ENCODE measurements at places on chromosomes 6 and 20.

GRCh38 chr6:124854338-124854922 is 107.8 kb upstream of the RNF217 start:
- no peak for DNase-seq

DNA sequence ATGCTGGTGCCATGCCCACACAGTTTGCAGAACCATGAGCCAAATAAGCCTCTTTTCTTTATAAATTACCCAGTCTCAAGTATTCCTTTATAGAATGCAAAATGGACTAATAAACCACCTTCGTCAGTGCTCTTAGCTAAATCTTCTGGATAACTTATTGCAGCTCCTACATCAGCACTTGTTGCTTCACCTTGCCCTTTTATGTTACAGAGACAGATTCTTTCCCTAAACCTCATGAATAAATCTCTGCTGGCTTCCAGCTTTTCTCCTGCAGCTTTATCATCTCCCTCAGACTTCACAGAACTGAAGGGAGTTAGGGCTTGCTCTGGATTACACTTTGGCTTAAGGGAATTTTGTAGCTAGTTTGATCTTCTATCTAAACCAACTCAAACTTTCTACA is 22.6 kb downstream of the NUP153 start:
- DNase-seq = no peak

DNA sequence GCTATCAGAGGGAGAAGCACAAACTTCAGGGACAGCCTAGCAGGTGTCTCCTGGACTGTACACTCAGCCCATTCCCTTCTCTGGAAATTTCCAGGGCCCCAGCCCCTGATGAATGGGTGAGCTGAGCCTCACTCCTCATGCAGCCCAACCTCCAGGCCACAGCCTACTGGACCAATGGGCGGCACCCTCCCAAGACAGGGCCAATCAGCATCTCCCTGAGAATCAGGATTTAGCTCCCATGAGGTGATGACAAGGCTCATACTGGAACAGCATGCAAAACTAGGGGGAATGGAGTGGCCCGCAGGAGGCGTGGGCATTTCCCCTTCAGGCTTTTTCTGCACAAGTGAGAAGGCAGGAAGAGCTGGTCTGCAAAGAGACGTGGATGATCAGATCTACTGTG is 29.0 kb downstream of the NFATC2 start:
- no peak for DNase-seq

GRCh38 chr6:81376745-81377144 is 375.7 kb downstream of the TENT5A start:
- no peak for DNase-seq

- DNase-seq = no peak
These were observed 72.4 kb upstream of the TNFAIP3 start for GRCh38 chr6:137794516-137795201.

DNA sequence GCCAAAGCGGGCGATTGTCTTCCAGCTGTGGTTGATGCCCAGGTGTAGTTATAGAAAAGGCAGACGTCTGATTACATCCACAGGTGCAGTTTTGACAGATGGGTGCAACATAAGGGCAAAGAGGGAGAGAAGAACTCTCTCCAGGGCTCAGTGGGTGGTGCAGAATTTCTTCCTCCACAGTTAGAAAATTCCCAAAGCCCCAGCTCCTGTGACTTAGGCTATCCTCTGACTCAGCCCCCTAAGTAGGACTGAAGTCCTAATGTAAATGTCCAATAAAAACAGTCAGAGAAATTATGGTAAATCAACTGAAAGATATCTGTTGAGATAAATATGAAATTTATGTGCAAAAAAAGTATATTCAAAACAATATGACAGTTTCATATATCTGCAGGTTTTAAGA is 31.4 kb downstream of the LYRM4 start:
- DNase-seq = no peak

- DNase-seq = peak; percentile 20
These were observed 29.2 kb downstream of the C6orf58 start for GRCh38 chr6:127606131-127606562.

DNA sequence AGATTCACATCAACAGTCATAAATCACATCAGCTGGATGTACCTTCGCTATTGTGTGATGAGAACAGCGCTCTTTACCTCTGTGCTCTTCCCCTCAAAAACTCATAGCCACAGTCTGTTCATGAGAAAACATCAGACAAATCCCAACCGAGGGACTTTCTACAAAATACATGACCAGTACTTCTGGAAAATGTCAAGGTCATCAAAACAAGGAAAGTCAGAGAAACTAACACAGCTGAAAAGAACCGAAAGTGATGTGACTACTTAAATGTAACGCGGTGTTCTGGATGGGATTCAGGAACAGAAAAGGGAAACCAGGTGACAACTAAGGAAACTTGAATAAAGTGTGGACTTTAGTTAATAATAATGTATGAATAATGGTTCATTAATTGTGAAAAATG is 112.0 kb upstream of the CBLN4 start:
- no peak for DNase-seq
